ENCODE measurements at places on chromosomes 5 and 9. TPM values are rescaled to one million over a fixed set of nuclear protein-coding genes. Genes with fewer than 3 reads are reported as not detected.
A peak's percentile ranks its signal among the peaks of the same experiment; 100 is the strongest.

DNA sequence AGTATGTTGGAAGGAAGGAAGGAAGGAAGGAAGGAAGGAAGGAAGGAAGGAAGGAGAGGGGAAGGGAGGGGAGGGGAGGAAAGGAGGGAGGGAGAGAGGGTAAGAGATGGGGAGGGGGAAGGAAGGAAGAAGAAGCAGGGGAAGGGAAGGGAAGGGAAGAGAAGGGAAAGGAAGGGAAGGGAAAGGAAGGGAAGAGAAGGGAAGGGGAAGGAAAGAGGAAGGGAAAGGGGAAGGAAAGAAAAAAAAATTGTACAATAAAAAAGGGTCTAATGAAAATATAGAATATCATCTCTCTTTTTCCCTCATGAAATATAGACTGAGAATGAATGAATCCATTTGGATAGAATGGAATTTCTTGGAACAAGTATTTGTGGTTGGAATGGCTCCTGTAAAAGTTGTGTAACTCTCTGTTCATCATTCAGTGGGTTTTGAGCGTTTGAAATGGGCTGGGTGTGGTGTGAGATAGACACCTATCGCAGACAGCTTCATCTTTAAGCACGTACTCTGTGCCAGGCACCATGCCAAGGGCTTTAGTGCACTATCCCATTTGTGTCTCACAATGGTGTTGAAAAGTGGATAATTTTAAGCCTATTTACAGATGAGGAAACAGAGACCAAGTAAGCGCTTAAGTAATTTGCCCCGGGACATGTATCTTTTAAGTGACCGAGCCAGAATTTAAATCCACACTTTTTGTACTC is 11.6 kb upstream of the PAPPA start:
- no peak for DNase-seq

GRCh38 chr5:60382716-60383115 is 317.2 kb downstream of the DEPDC1B start:
- peak; percentile 28 for DNase-seq

DNA sequence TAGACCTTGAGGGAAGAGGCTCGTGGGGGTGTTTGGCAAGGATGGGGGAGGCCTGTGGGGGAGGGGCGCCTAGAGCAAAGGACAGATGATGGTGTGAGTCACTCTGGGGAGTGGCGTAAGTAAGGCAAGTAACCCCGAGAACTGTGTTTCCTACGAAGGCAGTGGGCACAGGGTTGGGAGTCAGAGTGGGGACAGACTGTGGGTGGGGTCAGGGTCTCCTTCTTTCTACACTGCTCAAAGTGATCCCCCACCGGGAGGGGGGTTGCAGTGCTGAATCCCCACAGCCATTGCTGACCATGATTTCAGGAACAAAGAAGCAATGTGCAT is 136.8 kb downstream of the TENT4A start:
- no peak for DNase-seq

- DNase-seq = no peak
Observed at GRCh38 chr5:145220481-145220880, 614.7 kb downstream of the PRELID2 start.

GRCh38 chr9:71755230-71755629 is 13.1 kb downstream of the CEMIP2 start:
- no peak for DNase-seq

HTR4 gene
- 0.07 TPM for polyA plus RNA-seq
